Activated CD8-positive, alpha-beta memory T cell treated with anti-CD3 and anti-CD28 coated beads for 1 hour (primary cell): ENCODE measurements at places on chromosomes 5 and 9.

- no peak for DNase-seq
These were observed 76.2 kb downstream of the STK10 start for GRCh38 chr5:172111852-172112225.

DNA sequence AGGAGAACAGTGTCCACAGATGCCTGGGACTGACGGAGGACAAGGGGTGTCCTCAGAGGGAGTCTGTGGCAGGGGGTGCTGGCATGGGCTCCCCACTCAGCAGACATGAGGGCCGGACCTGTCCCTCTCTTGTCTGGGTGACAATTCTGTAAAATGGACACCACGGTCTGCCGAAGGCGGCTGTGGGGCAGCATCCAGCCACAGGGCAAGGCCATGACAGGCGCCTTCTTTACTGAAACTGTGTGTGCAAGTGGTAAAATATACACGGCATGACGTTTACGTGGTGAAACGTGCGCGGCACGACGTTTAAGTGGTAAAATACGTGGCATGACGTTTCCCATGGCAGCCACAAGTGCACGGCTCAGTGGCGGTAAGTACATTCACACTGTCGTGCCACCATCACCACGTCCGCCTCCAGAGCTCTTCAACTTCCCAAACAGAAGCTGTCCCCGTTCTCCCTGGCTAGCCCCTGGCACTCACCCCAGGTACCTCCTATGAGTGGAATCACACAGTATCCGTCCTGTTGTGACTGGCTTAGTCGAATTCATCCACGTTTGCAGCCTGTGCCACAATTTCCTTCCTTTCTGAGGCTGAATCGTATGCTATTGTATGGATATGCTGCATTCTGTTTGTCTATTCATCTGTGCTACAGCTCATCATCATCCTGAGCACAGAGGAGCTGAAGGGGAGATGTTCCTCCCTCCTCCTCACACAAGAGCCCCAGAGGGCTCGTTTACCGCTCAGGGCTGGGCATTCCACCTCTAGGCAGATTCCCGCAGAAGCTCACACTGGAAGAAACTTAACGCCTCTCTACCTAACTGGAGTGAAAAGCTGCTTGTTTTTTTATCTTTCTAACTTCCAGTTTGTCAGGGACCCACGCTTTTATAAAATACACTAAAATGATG is 52.5 kb downstream of the COL23A1 start:
- DNase-seq, result no peak

- no peak for DNase-seq
These were observed 155.3 kb upstream of the ABCA1 start for GRCh38 chr9:105083256-105083655.

- no peak for DNase-seq
These were observed 11.9 kb downstream of the GTF3C5 start for GRCh38 chr9:133042676-133043075.

DNA sequence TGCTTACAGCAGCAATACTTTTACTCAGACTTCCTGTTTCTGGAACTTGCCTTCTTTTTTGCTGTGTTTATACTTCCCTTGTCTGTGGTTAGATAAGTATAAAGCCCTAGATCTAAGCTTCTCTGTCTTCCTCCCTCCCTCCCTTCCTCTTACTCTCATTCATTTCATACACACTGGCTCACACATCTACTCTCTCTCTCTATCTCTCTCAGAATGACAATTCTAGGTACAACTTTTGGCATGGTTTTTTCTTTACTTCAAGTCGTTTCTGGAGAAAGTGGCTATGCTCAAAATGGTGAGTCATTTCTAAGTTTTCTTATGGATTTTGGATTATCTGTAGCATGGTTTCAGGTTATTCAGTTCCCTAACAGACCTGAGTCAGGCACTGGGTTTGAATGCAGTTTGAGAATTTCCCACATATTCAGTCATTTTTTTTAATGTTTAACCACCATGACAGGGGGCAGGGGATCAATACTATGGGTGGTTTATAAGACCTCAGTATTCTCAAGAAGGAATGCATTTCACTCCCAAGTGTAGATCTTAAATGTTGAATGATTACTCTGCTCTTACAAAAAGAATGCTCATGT is at the start of gene IL7R:
Gene IL7R, plus strand, starts transcription at position 127 of the 587 bp plus-strand sequence. Its CDS starts 87 bp downstream, at position 214.
- no peak for DNase-seq

DNA sequence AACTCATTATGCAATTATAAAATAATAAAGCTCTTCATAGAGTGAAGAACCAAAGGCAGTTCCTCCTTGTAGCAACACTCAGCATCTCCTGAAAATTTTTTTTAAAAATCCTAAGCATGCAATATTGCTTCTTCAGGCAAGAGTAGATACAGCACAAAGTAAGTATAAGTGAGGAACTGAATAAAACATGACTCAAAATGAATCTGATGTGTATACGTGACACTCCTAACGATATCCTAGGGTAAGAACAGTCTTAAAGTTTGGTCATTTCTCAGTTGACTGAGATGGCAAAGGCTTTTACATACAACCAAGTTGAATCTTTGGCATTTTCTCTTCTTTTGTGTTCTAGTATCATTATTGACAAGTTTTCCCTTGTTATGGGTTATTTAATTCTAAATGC is 41.1 kb upstream of the AOPEP start:
- DNase-seq, result no peak

DNA sequence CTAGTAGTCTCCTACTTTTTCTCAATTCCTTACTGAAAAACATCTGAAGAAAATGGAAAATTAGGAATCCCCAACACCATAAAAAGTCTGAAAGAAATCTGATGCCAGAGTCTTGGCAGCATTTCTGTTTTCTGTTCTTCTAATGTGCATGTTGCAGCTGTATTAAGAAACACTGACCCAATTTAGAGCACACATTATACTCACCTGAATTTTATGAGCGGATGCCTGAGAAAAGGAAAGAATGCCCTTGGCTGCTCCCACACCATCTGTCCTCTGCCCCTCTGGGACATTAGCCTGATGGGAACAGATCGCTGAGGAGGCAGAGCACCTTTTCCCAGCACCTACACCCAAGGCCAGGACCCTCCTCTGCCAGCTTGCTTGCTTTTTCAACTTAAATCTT is 14.1 kb upstream of the ANP32B start:
- no peak for DNase-seq

GRCh38 chr9:98203153-98203552 is 10.7 kb upstream of the CORO2A start:
- no peak for DNase-seq

DNA sequence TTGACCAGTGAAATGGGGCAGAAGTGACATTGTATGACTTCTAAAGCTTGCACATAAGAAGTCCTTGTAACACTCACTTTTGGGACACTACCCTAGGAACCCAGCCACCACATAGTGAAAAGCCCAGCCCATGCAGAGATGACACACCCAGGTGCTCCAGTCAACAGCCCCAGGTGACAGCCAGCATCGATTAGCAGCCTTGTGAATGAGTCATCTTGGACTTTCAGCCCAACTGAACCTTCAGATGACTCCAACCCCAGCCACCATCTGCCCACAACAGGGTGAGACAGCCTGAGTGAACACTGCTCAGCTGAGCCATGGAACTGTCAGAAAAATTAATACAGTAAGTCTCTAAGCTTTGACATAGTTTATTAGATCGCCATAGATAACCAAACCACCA is 458.6 kb downstream of the ZSWIM6 start:
- no peak for DNase-seq

GRCh38 chr5:174801798-174802197 is 77.4 kb downstream of the MSX2 start:
- DNase-seq, result no peak

DNA sequence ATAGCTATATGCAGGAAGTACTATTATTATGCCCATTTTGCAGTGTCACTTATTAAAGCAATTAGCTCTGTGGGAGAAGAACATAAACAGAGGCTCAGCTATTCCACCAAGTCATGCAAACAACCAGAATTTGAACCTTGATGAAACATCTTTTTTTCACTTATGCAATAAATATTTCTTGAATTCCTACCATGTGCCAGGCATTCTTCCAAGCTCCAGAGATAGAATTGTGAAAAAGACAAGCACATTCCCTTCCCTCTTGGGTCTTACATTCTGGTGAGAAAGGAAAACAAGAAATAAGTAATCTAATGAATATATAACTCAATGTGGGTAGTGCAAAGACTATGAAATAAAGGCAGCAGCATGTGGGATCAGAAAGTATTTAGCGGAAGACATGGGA is 32.1 kb upstream of the ADRB2 start:
- DNase-seq, result no peak

GRCh38 chr5:90307322-90307721 is 102.2 kb downstream of the CETN3 start:
- no peak for DNase-seq

GRCh38 chr9:12054235-12054634 is 639.0 kb upstream of the TYRP1 start:
- DNase-seq, result no peak

- DNase-seq, result no peak
These were observed 33.3 kb downstream of the NKX2-5 start for GRCh38 chr5:173201636-173202265.
